ENCODE measurements at places on chromosomes 3 and 15.

GRCh38 chr3:112793326-112794081, 53.2 kb downstream of the CD200R1L start:
- no peak for DNase-seq

DNA sequence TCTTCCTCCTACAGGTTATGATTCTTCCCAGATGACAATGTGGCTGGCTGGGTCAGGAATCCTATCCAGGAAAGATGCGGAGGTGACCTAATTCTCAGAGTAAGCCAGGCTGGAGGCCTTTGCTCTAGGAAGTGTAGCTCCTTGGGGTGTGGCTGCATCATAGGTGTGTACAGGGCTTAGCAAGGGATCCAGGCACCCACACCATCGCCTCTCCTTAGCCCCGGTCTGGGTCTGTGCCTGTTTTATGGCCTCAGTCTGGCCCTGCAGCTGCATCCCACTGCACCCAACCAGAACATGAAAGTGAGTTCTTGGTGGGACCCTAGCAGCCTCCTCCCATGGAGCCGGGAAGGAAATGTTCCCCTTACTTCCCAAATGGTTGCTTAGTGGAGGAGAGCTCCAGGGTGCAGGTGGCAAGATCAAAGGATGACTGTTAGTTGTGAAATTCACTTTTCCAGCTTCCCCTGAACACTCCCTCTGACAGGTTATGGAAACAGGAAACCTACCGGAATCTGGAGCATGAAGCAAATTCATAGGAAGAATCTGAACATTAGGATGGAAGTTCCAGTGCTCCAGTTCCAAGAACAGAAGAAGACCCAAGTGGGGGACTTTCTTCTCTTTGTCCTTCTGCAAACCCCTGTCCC, 2.7 kb upstream of the AMOTL2 start:
- DNase-seq: no peak

DNA sequence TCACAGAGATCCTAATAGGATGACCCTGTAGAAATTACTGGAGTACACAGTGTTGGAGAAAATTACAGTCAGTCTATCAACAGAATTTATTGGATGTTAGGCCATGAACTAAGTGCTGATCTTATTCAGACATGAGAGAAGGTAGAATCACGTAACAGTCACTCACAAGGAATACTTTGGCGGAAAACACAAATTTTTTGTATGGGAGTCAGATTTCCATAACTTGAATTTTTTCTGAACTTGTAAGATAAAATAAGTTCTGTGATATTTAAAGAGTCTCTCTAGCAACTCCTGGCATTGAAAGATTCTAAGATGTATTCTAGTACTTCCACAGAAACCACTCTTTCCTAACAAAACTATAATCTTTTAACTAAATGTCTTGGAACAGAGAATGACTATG, 178.8 kb upstream of the MME start:
- no peak for DNase-seq

DNA sequence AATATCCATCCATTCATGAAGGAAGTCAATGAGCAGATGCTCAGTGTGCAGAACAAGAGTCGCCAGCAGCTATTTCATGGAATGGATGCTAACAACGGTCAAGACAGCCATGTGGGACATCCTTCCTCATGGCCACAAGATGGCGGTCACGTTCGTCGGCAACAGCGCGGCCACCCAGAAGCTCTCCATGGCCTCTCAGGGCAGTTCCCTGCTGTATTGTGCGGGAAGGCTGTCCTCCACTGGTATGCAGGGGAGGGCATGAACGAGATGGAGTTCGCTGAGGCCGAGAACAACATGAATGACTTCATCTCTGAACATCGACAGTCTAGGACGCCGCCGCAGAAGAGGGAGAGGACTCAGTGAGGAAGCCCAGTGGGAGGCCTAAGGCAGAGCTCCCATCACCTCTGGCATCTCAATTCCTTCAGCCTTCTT, 208.3 kb downstream of the TJP1 start:
- no peak for DNase-seq

DNA sequence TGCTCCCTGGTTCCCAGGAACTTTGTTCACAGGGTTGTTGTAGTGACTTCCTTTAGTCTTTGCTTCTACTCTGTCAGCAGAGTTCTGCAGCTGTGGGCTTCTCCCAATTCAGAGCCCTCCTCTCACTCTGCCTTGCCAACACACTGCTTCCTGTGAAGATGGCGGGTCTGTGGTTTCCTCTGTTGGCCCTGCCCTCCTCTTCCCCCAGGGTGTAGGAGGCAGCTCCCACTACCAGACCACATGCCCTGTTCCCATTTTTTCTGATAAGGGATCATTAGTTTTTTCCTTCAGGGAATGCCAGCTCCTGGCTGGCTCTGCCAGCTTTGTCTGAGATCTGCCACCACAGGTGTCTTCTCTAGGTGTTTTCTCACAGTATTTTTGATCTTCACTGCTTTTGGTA, 12.7 kb downstream of the SPSB4 start:
- DNase-seq: no peak

DNA sequence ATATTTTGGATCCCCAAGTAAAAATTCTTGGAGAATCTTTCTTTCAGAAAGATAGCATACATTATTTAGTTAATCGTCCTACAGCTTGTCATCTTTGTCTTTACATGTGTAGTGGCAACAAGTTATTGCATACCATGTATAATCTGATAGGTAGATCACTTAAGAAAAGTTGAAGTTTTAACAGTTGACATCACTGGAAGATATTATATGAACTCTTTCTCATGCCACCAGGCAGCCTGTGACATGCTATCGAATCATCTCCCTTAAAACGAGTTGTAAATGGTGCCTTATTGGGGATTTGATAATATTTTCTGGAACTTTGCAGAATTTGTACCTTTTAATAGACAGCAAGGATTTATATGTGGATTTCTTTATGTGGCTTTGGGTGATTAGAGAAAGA, 8.7 kb downstream of the U2SURP start:
- no peak for DNase-seq

GRCh38 chr3:13800064-13800463, 79.8 kb downstream of the WNT7A start:
- no peak for DNase-seq

GRCh38 chr3:66110840-66111239, 72.1 kb upstream of the MAGI1 start:
- DNase-seq: no peak

DNA sequence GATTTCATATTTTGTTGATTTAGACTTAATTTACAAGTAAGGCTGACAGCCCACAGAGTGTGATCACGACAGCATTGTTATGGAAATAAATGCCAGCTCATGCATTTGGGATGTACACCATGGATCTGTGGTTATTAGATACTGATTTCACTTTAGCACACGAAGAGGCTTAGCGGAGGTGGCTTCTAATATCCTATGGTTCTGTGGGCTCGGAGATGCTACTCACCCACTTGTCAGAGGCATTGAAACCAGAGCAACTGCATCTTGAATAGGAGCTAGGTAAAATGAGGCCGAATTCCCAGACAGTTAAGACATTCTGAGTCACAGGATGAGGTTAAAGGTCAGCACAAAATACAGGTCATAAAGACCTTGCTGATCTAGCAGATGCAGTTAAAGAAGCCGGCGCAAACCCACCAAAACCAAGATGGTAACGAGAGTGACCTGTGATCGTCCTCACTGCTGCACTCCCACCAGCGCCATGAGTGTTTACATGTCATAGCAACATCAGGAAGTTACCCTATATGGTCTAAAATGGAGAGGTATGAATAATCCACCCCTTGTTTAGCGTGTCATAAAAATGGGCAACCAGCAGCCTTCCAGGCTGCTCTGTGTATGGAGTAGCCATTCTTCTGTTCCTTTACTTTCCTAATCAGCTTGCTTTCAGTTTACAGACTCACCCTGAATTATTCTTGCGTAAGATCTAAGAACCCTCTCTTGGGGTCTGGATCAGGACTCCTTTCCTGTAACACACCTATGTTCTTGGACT, 117.5 kb downstream of the PGPEP1L start:
- no peak for DNase-seq

DNA sequence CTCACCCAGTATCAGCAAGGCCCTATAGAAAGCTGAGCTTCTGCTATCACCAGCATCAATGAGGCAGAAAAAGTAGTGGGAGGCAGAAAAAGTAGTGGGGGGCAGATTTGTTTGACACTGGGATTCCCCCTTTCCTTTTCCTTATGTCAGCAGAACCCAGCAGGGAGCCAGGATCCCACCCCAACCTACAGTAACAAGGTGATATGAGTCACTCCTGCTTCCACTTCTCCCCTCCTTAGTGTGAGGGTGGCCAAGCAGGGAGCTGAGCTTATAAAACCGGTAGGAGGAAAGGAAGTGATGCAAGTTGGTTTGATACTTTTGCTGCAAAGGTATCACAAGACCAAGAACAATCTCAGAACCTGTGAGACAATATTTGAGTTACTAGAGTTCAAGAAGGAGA, 128.7 kb downstream of the SCAPER start:
- no peak for DNase-seq

- no peak for DNase-seq
Measured at GRCh38 chr15:32003558-32003957, 26.8 kb upstream of the CHRNA7 start.

DNA sequence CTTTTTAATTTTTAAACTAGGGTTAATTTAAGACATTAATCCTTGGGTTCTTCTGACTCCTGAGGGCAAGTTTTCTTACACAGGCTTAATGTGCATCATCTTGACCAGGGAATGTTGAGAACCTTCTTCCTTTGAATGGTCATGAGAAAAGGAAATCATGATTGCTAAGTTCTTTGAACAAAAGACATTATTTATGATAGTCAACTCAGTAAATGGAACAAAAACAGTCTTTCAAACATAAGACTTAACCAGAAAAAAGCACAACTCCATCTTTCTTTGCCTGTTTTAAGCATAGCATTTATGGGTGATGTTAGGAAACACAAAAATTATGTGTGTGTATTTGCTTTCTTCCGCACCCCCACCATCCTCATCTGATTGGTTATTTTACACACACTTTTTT, 5.4 kb downstream of the TLNRD1 start:
- DNase-seq: no peak

DNA sequence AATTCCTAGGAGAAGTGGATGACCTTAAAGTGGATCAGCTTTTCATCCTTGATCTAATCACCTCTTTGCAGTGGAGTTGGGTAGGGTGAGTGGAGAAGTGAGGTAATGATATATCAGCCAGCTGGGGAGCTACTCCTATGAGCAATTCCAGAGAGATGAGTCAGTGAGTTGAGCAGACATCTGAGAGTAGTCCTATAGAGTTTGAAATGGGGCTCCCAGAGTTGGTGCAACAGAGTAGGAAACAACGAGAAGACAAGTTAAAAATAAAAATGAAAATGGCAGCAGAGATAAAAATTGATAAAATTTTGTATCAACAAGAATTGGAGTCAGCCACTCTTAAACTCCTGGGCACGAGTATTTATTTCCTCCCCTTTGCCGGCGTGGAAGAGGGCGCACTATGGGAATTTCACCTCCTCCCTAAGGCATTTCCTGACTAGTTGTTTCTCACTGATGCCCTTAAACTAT, 150.8 kb upstream of the DPH6 start:
- DNase-seq: no peak

DNA sequence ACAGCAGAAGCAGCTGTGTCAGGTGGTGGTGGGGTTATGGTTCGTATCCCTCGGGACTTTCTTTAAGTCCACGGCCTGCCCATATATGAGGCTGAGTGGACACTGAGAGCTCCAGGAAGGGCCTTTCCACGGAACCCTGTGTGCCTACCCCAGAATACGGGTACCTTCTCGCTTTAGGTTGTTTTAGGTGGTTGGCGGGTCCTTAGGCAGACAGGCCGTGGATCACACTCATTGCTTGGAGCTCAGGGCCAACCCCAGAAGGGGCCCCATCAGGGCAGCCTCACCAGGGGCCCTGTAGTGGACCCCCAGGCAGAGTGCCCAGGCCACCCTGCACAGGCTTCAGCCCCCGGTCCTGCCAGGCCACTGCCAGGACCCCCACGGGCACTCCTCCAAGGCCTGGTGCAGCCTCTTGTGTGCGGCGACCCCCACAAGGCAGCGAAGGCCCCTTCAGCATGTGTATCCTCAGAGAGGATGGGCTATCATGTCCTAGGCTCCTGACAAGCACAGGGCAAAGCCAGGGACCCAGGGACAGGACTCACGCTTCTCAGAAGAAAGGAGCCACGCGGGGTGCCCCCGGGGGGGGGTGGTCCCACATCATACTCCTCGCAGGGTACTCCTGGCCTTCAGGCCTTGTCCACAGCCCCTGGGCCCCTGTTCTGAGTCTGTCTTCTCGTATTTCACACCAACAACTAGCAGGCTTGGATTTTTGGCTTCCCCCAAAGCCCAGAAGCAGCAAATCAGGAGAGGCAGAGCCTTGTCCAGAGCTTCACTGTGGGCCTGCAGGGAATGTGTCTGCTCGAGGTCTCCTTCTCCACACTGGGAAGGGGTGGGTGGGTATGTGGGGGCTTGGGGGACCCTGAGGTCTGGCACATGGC, 93.4 kb downstream of the LRRK1 start:
- DNase-seq: no peak

DNA sequence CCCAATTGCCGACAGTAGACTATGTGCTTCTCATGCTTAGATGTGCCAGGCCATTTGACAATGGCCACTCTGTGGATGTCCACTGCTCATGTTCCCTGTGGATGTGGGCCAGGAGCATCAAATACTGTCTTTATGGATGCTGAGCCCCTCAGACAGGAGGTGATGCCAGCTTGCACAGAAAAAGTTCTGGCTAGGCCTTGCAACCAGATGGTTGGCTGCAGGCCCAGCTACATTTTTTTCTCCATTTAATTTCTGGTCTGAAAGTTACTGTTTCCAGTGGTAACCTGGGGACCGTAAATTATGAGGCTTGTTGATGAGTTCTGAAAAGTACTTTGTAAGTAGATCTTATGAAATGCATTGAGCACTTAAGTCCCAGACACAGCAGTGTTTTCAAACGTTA, 228.5 kb downstream of the CHL1 start:
- DNase-seq: no peak

- no peak for DNase-seq
Measured at GRCh38 chr15:96578393-96578792, 247.9 kb downstream of the NR2F2 start.

DNA sequence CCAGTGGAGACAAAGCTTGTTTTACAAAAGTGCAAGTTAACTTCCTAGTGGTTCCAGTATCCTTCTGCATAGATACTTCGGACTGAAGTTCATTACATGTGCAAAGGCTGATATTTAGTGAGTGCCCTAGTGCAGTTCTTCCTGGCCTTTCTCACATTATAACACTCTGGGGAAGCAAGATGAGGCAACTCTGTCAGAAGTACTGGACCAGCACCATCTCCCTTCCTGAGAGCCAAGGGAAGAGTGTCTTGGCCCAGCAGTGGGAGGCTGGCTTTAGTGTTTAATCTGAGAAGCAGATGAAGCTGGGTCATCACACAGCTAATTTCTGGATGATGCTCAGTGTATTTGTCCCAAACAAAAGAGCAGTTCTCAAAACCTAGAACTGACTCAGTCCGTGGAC, 397.7 kb downstream of the CACNA2D3 start:
- no peak for DNase-seq

GRCh38 chr3:36257158-36257852, 123.0 kb upstream of the STAC start:
- DNase-seq: no peak

DNA sequence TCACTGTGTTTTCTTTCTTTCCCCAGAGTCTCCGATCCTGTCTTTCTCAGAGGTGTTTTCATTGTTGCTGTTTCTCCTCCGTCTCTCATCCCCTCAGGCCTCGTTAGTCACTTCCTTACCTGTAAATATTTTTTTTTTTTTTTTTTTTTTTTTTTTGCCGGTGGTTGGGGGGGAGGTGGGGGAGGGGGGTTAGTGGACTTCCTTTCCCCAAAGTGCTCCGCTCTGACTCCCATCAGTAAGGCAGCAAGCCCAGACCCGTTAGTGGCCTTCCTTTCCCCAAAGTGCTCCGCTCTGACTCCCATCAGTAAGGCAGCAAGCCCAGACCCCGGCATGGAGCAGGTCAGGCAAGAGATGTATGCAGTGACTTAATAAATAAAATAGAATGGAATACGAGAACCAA, 97.1 kb upstream of the TNFAIP8L3 start:
- no peak for DNase-seq

Measured in caudate nucleus (tissue), 63 donors.